Psoas muscle (tissue), 8 donors: ENCODE measurements at places on chromosomes 6 and 20. TPM values are rescaled to one million over a fixed set of nuclear protein-coding genes. Genes with fewer than 3 reads are reported as not detected.

DNA sequence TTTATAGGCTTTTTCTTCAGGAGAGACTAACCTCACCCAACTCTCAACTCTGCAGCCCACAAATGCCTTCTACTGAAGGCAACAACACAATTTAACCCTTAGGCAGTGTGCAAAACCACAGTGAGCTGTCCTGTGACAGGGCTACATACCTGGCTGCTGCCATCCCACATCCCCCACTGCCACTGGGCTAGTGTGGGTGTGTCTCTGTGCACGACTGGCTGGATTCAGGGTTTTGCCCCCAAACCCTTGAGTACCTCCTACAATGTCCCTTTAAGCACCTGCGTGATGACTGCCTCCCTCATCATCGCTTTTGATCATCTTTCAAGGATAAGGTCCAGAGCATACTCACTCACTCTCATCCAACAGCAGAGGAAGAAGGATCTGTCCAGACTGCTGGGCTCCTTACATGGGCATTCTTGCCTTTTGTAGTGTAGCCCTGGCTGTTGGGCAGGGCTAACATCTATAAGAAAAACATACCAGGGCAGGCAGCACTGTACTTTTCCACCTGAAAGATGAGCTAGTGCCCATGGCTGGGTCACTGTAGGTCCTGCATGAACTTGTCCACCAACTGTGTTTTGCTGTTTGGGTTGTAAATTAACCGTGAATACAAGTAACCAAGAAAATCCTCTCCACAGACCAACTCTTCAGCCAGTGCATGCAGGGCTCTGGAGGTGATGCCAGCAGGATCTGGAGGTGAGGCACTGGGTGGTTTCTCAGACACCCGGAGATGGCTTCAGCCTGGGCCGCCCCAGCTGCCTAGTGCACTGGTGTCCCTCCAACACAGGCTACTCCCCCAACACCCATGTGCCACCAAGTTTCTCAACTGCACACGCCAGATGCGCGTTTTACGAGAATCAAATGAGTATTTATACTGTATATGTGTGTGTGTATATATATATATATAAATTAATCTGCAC is 45.2 kb downstream of the PLCG1 start:
- no peak for DNase-seq

GRCh38 chr6:63636518-63637021 is 968 bp downstream of the PHF3 start:
- DNase-seq: peak; percentile 55

DNA sequence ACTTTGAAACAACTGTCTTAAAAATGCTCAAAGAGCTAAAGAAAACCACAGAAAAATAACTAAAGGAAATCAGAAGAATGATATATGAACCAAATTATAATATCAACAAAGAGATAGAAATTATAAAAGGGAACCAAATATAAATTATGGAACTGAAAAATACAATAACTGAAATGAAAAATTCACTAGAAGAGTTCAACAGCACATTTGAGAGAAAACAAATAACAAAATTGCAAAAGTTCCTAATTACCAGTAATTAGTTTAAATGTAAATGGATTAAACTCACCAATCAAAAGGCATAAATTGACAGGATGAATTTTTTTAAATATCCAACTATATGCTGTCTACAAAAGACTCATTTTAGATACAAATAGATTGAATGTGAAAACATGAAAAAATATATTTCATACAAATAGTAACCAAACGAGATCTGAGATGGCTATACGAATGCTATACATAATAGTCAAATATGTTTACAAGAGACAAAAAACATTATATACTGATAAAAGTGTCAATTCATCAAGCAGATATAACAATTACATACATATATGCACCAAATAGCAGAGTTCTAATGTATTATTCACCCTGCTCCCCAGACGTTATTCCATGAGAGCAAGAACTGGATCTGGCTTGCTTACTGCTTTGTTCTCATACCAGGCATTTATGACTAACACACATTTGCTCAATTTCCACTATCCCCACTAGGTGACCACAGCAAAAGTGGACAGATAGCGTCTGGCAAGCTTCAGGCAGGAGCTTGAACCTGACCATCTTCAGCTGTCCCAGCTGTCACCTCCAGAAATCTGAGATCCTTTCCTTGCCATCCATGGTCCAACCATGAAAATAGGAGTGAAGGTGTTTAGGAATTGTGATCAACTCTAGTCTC is 72.4 kb upstream of the SIRPA start:
- DNase-seq: no peak

DNA sequence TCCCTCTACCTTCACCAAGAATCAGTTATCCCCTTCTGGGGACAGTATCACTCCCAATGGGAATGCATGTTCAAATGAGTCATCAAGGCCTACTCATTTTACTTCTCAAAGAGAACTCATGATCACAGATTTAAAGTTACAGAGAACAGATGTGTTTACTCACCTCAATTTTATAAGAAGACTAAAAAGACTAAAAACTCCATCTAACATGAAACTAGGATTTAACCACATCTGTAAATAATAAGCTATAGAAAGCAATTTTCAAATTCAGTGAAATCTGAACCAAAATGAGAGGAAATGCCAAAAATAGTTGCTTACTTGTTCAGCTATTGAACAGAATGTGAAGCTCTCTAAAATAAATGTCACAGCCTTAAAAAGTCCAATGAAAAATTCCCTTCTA is 300.1 kb upstream of the KCNQ5 start:
- DNase-seq: no peak

- no peak for DNase-seq
These were observed 32.9 kb downstream of the PKIG start for GRCh38 chr20:44615169-44615791.

DNA sequence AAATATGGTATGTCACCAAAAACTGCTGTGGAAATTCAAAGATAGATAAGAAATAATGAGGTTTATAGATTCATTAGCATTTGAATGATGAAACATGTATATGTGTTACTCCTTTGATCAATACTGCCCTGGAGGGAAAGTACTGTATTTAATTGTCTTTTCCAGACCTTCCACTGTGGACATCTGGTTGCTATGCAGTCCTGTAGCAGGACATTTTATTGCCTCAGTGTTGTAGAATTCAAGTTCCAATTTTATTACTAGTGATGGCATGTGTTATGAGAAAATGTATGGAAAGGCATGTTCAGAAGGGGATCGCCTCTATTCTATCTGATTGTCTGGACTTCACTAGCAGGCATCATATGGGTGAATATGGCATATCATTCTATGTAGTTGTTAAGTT is 391.0 kb downstream of the TFAP2B start:
- DNase-seq: no peak

DNA sequence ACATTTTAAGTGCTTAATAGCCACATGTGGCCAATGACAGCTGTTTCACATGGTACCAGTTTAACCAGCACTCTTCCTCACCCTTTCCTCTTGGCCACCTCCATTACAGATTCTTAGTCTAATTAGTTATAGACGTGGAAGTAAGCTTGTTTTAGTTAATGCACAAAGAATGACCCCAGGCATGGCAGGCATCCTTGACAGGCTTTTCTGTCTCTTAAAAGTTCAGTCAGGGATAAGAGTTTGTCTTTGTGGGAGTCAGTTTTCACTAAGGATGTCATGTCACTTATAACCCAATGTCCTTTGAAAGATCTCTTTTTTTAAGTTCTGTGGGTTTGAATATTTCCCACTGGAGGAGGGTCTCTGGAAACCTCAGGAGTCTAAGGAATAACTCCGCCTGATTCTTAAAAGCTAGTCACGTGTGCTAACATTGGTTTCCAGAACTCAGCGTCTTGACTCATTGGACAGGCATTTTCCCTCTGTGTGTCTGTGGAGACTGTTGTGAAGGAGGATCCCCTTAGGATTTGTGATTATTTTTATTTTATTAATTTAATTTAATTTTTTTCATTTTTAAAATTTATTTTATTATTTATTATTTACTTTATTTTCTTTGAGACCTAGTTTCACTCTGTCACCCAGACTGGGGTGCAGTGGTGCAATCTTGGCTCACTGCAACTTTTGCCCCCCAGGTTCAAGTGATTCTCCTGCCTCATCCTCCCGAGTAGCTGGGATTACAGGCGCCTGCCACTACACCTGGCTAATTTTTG is 171.4 kb downstream of the ZFAND3 start:
- DNase-seq: no peak

DNA sequence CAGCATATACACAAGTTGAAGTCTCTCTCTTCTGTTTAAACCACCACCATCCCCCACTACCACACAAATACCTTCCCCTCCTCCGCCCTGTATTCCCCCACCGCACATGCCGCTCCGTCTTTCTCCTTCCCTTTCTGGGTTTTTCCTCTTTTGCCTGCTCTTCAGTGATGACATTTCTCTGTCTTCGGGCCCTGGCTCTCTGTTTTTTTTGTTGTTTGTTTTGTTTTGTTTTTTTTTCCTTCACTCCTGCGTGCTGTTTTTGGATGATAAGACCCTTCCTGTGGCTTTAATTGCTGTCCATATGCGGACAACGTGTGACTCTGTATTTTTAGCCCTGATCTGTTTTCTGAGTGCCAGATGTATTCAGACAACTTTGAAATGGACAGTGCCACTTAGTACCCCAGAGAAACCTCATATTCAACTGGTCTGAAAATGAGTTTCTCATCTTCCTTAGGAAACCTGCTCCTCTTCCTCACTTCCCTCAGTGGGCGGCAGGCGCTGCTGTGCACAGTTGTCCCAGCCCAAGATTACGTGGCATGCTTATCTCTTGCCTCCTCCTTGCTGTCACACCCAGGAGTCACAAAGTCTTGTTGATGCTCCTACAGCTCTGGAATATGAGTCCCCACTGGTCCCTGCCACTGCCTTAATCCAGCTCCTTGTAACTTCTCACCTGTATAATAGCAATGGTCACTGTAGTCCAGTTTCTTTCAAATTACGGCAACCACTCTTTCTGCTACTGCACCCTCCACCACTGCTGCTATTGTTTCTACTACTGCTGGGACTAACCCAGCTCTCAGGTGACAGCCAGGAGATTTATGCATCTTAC is 8.2 kb downstream of the PPP1R14C start:
- no peak for DNase-seq

DNA sequence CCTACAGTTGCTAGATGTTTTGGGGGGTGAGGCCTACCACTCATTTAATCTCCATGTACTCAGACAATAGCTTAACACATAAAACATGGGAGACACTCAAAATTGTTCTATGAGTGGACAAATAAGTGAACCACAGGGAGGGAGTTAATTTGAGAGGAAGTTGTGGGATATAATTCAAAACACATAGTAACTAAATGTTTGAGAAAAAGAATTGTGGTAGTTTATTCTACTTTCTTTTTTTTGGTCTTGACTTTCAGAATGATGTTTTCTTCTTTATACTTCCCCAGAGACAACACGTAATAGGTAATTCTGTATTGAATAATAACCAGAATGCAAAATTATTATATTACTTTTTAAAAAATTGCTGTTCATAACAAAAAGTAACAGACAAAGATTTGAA is 453.8 kb downstream of the RFPL4B start:
- no peak for DNase-seq

Gene TLDC2
- not detected for polyA plus RNA-seq

Gene ABHD16B
- polyA plus RNA-seq: 0.04 TPM

Gene THBS2
- 1.3 TPM for polyA plus RNA-seq

Gene MRPS18B
- 242 TPM for polyA plus RNA-seq
